Esophagus squamous epithelium (tissue), 5 donors: ENCODE measurements at places on chromosomes 4 and X. TPM values are rescaled to one million over a fixed set of nuclear protein-coding genes. Genes with fewer than 3 reads are reported as not detected.

DNA sequence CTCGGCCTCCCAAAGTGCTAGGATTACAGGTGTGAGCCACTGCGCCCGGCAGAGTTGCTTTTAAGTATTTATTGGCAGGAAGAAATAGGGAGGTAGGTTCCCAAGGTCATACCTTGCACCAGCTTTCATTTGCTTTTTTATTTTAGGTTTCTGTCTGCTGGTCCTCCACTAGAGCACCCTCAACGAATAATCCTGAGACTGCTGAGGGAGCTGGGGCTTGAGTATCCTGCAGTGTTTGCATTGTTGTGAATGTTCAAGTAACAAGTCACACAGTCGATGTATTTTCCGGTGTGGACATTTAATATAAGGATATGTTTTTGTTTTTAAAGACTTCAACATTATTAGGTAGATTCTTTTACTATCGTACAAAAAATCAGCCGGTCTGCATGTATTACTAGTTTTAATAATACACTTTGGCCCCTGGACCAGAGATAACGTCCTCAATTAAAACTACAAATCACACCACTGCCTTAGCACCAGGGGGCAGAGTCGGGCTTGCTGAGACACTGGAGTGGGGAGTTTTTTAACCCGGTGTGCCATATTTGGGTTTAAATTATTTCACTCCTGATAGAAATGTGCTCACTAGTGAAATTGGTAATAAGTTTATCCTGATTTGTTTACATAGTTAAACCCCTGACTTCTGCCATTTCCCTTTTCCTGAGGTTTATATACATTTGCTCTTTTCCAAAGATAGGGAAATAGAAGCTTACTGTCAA, 11.6 kb downstream of the SMIM20 start:
- no peak for DNase-seq
- no peaks in the 10 kb centered on the region for H3K4me1 ChIP-seq
- H3K4me3 ChIP-seq, result no peak overlapping the region
- no peak overlapping the region for H3K27ac ChIP-seq

The UGT2B15 gene
- not detected for total RNA-seq

GRCh38 chrX:41512394-41512793, 65.3 kb downstream of the NYX start:
- no peak overlapping the region for H3K4me3 ChIP-seq
- H3K4me1 ChIP-seq, result no peaks in the 10 kb centered on the region
- H3K36me3 ChIP-seq, result no peaks in the 10 kb centered on the region
- H3K27ac ChIP-seq, result no peak overlapping the region
- no peaks in the 10 kb centered on the region for H3K27me3 ChIP-seq

DNA sequence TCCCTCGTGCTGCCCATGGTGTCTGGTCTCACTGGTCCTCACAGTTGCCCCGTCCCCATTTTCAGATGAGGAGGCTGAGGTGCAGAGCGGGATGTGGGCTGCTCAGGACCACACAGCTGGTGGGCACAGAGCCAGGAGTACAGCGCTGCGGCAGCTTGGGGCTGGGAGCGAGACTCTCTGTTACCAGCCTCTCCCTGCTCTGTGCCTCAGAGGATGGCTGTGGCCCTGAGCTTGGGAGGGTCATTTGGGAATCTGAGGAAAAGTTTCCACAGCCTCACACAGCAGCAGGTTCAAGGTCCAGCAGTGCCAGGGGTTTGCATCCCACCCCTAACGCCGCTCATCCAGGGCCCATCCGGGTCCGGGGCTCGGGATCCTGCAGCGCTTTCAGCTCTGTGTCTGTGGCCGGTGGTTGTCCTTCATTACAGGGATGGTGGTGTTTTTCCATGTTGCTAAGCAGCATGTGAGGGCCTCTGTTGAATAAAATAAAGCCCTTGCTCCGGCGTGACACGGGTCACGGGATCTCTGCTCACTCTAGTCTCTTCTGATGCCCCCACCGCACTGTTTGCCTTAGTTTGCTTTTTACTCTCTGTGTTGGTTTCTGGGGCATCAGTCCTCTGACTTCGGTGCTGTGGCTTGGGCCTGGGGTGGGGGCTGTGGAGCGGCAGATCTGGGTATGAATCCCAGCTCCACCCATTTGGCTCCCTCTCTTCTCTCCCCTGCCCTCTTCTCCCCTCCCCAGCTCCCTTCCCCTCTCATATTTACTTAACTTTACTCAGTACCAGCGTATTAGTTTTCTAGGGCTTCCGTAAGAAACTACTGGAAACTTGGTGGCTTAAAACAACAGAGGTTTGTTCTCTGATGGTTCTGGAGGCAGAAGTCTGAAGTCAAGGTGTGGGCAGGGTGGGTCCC, 6.5 kb downstream of the WFS1 start:
- H3K36me3 ChIP-seq, result no peaks in the 10 kb centered on the region
- H3K4me3 ChIP-seq, result no peak overlapping the region
- peak overlapping the region; percentile 37 for H3K27ac ChIP-seq

The CISD2 gene
- 5.6 TPM for total RNA-seq

GRCh38 chr4:20532116-20532790, 168.0 kb upstream of the PACRGL start:
- peaks cover 4% of the 10 kb centered on the region for H3K36me3 ChIP-seq
- no peak overlapping the region for H3K4me3 ChIP-seq
- H3K27ac ChIP-seq, result no peak overlapping the region
- no peaks in the 10 kb centered on the region for H3K27me3 ChIP-seq
- no peak for DNase-seq
- H3K4me1 ChIP-seq, result no peaks in the 10 kb centered on the region

The POU4F2 gene
- total RNA-seq, result not detected

The FOXR2 gene
- total RNA-seq, result not detected

The MAGEA9B gene
- total RNA-seq, result not detected

DNA sequence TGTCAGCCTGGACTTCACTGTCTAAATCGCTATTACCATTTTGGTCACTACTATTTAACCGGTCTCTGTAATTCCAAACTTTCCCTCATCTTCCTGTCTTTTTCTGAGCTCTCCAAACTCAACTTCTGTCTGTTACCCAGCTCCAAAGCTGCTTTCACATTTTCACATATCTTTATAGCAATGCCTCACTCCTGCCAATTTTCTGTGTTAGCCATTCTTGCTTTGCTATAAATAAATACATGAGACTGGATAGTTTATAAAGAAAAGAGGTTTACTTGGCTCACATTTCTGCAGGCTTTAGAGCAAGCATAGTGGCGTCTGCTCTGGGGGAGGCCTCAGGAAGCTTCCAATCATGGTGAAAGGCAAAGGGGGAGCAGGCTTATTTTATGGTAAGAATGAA, 368.3 kb upstream of the GNPDA2 start:
- no peaks in the 10 kb centered on the region for H3K36me3 ChIP-seq
- H3K27me3 ChIP-seq, result no peaks in the 10 kb centered on the region
- no peak overlapping the region for H3K27ac ChIP-seq

DNA sequence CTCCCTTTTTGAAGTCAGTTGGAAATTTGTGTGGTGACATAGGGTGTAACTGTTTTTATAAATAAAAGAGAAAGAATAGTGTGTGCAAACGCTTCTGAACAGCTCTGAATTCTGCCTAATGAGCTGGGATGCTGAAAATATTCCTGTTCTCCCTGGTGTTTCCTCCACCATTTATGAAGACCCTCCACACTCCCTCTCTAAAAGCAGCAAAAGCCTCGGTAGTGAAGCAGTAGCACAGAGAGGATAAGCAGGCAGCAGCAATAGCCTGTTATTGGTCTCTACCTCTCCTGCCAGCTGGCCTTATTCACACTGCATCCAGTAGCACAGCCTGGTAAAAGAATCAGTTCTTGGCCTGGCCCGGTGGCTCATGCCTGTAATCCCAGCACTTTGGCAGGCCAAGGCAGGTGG, 406.1 kb downstream of the IQCM start:
- no peak overlapping the region for H3K4me3 ChIP-seq
- H3K36me3 ChIP-seq, result no peaks in the 10 kb centered on the region
- DNase-seq, result no peak
- H3K27me3 ChIP-seq, result no peaks in the 10 kb centered on the region

- no peak for DNase-seq
- H3K36me3 ChIP-seq, result no peaks in the 10 kb centered on the region
- no peak overlapping the region for H3K4me3 ChIP-seq
- no peak overlapping the region for H3K27ac ChIP-seq
These were observed 10.0 kb downstream of the ELMOD2 start for GRCh38 chr4:140533951-140534480.

DNA sequence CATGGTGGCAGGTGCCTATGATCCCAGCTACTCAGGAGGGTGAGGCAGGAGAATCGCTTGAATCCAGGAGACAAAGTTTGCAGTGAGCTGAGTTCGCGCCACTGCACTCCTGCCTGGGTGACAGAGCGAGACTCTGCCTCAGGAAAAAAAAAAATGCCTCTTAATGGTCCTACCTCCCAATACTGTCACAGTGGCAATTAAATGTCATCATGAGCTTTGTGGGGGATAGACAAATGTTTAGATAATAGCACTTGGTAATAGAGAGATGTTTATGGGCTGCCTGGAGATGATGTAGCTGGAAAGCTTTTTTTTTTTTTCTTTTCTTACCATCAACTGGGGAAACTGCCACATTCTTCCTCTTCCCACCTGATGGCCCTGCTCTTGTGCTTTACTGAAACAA, 33.0 kb downstream of the GRK4 start:
- no peak for DNase-seq
- no peaks in the 10 kb centered on the region for H3K4me1 ChIP-seq
- H3K27me3 ChIP-seq, result no peaks in the 10 kb centered on the region
- no peak overlapping the region for H3K27ac ChIP-seq
- no peak overlapping the region for H3K4me3 ChIP-seq

DNA sequence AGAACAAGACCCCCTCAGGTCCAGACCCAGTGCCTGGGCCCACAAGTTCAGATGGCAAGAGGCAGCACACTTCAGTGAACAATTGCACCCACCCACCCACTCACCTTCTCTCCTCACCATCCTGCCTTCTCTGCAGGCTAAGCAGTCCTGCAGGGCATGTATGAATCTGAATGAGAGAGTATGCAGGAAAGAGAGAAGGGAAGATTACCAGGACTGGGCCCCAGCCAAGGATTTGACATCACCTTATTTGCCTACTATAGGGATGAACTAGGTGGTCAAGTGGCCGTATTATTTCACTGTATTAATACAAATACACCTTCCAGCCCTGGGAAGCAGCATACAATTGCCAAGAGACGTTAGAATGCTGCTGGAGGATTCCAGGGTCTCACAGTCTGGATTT, 2.1 kb upstream of the ZNF141 start:
- peak overlapping the region; percentile 96 for H3K27ac ChIP-seq
- no peak overlapping the region for H3K4me3 ChIP-seq
- H3K4me1 ChIP-seq, result no peaks in the 10 kb centered on the region
- H3K27me3 ChIP-seq, result no peaks in the 10 kb centered on the region

The MAGEA4 gene
- total RNA-seq, result not detected

The EGF gene
- total RNA-seq, result 0.70 TPM

GRCh38 chr4:169305651-169306050, 34.9 kb upstream of the SH3RF1 start:
- no peaks in the 10 kb centered on the region for H3K36me3 ChIP-seq
- H3K4me1 ChIP-seq, result peaks cover 15% of the 10 kb centered on the region
- no peak overlapping the region for H3K4me3 ChIP-seq
- H3K27ac ChIP-seq, result no peak overlapping the region
- H3K27me3 ChIP-seq, result no peaks in the 10 kb centered on the region

- DNase-seq, result no peak
- H3K27me3 ChIP-seq, result no peaks in the 10 kb centered on the region
- H3K4me1 ChIP-seq, result peaks cover 11% of the 10 kb centered on the region
- H3K4me3 ChIP-seq, result peak overlapping the region; percentile 9
These were observed 11.3 kb downstream of the DTHD1 start for GRCh38 chr4:36292556-36293188.

DNA sequence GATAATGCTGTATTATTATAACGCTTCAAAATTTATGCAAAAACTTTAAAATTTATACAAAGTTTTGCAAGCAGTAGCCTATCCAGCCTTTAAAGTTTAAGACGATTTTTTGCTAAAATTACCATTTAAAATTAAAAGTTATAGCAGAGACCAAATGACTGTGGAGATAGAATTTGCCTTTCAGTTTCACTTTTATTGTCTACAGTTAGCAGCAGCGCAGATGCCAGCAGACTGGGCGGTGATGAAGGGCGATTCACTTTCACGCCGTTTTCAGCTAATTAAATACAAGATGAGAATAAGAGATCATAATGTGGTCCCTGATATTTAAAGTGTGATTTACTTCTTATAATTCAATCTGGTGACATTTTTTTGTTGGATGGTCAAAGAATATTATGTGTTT, 1381.5 kb upstream of the ADGRL3 start:
- no peak for DNase-seq
- no peaks in the 10 kb centered on the region for H3K36me3 ChIP-seq
- H3K4me1 ChIP-seq, result no peaks in the 10 kb centered on the region
- no peak overlapping the region for H3K27ac ChIP-seq

The TCP11X2 gene
- not detected for total RNA-seq

DNA sequence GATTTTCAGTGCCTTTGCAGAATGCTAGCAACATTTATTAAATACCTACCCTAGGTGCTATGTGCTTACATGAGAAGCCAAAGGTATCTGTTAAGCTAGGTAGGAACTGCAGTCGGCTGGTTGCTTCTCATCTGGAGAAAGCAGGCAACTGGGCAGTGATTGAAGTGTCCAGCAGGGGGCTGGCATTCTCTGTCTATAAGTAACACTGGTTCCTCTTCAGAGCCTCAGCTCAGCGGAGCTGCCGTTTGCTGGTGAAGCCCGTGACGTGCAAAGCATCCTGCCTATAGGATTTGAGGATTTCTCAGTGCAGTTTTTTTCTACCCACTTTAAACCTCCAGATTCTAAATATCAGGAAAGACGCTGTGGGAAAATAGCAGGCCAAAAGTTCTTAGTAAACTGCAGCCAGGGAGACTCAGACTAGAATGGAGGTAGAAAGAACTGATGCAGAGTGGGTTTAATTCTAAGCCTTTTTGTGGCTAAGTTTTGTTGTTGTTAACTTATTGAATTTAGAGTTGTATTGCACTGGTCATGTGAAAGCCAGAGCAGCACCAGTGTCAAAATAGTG, at the start of gene GRPR:
GRPR (plus strand) TSS at position 344 of the 565 bp plus-strand sequence. CDS start 389 bp downstream, outside the sequence.
- H3K4me3 ChIP-seq, result no peak within 1 kb of the TSS
- H3K27ac ChIP-seq, result no peak within 1 kb of the TSS
- H3K36me3 ChIP-seq, result no peaks in the 10 kb centered on the region
- H3K27me3 ChIP-seq, result no peaks in the 10 kb centered on the region
- peak; percentile 1 for DNase-seq
- no peaks in the 10 kb centered on the region for H3K4me1 ChIP-seq

GRCh38 chrX:42093756-42094155, 170.4 kb upstream of the CASK start:
- no peak overlapping the region for H3K27ac ChIP-seq
- DNase-seq, result no peak
- H3K27me3 ChIP-seq, result no peaks in the 10 kb centered on the region

The CCSER1 gene
- total RNA-seq, result 12.4 TPM

- no peak overlapping the region for H3K27ac ChIP-seq
- H3K27me3 ChIP-seq, result no peaks in the 10 kb centered on the region
- H3K36me3 ChIP-seq, result no peaks in the 10 kb centered on the region
These were observed 65.4 kb upstream of the TRPC3 start for GRCh38 chr4:122017296-122017695.

DNA sequence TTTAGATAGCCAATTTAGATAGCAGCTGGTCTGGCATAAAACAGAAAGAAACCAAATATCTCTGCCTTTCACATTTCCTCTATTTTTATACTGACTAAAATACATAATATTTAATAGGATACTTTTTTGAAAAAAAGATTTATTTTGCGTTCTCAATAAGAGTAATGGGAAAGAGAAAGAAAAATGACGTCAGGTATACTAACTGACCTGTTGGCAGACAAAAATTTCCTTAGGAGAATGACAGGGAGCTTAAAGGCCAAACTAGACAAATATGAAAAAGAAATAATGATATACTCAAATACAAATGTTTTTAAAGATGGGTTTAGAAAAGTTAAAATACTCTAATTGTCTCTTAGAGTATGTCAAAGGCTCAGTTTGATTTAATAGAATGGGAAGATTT, 309.4 kb upstream of the ADGRL3 start:
- H3K27me3 ChIP-seq, result no peaks in the 10 kb centered on the region
- no peak for DNase-seq
- H3K36me3 ChIP-seq, result no peaks in the 10 kb centered on the region
- H3K4me3 ChIP-seq, result no peak overlapping the region

The PAGE5 gene
- not detected for total RNA-seq
